ENCODE measurements at places on chromosomes 12 and 14.

- no peak for DNase-seq
Observed at GRCh38 chr14:44944107-44944506, 17.6 kb downstream of the KLHL28 start.

DNA sequence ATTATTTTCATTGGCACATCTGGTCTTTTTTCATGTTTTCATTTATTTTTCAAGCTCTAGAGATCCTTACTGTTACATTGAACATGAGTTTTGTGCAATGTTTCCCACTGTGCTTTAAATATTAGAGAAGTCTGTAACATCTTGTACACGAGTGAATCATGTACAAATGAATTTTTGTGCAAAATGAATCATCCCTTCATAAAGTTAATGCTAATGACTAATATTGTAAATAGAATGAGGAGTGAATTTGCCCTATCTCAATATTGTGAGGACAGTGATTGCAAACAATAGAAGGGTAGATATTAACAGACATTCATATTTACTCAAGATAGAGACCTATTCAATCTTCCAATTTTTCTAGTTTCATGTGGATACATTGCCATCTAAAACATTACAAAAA, 463.3 kb upstream of the FOXG1 start:
- DNase-seq: no peak

DNA sequence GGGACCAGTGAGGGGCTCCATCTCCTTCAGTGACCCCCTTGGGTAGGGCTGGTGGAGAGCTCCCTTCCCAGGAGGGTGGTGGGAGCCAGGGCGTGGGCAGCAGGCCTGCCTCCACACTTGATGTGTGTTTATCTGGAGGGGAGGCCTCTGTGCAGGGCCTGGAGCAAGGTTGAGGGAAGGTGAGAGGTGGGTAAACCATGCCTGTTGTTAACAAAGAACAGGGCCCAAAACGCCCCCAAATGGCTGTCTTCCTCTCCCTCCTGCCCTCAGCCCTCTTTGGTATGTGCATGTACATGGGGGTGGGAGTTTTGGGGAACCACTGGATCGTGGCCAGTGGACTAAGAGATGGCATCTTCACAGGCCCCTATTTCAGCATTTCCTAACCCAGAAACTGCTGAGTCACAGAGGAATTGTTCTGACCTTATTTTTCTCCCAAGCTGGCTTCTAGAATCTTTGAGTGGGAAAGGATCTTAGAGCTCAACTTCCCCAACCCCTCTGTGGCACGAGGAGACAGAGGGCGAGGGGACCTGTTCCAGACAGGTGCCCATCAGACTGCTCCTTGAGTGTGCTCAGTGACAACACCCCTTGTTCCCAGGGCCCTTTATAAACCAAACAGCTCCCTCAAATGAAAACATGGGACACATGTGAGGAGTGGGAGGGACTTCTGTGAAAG, 3.6 kb downstream of the SLC48A1 start:
- no peak for DNase-seq

DNA sequence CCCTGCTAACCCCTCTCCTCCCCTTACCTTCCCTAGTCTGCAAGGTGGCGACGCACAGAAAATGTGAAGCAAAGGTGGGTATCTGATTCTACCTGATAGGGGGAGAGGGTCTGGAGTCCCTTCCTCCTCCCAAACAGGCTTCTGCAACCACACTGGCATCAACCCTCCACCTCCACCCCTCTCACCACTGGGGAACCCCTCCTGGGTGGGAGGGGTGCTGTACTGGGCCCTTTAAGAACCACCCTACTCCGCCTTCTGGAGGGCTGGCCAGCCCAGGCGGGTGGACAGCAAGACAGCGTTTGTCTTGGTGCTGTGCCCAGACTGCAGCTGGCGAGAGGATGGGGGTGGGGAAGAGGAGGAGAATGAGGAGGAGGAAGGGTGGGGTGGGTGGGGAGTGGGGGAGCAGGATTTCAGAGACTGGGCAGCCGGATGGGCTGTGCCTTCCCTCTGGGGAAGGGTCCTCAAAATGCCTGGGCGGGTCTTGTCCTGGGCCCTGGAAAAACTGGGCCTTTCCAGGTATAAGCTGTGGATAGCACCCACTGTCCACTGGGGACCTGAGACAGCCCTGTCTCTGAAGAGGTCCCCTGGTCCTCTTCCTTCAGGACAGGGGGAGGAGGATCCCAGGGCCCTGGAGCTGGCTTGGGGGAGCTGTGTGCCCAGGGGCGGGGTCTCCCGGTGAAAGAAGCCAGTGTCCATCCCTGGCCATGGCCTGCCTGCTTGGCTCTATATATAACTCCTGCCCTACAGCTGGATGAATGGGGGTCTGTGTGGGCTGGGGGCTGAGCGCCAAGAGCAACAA, 2.8 kb downstream of the TNS2 start:
- DNase-seq: no peak

DNA sequence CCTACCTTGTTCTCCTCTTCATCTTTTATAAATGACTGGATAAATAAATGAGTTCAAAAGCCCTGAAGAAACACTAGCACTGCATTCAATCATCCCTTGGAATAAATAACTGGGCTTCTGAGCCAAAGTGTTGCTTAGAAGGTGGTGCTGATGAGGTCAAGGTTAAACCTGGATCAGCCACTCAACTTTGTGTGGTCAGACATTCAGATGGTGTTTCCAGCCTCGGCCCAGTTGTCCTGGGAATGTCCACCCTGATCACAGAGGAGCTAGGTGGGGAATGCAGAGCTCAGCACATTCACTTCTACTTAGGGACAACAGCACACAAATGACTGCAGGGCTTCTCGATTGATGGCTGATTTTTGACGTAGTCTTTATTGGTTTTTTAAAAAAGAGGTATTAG, 88.7 kb downstream of the SLC8A3 start:
- no peak for DNase-seq

- no peak for DNase-seq
Observed at GRCh38 chr14:30610787-30611343, 11.3 kb upstream of the SCFD1 start.

DNA sequence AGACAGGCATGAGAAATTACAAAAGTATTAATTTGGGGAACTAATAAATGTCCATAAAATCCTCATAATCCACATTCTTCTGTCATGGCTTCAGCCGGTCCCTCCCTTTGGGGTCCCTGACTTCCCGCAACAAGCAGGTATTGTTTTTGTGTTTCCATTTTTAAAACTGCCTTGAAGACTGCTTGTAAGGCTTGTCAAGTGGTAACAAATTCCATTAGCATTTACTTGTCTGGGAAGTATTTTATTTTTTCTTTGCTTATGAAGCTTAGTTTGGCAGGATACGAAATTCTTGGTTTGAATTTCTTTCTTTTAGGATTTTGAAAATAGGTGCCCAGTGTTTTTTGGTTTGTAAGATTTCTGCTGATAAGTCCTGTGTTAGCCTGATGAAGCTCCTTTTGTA, 65.3 kb upstream of the LRFN5 start:
- no peak for DNase-seq

DNA sequence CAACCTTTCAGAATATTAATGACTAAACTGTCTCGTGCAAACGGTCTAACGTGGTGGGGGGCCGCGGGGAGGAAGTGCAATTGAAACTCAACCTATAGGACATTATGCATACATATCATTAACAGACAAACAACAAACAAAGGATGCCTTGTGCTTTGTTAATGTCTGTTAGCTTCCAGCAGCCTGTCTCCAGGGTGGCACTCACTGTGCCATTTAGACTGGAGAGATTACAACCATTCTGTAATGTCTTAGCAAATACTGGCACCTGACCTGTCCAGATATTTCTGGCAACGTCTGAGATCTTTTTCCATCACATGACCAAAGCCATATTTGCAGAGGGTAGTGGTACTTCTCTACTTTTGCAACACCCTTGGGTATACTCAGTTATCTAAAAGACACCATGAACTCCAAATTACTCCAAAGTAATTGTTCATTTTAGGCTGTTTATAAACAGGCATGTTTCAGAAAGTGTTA, 11.6 kb downstream of the BHLHE41 start:
- DNase-seq: no peak

GRCh38 chr12:102050660-102051430, 10.9 kb downstream of the WASHC3 start:
- DNase-seq: no peak

- DNase-seq: no peak
Observed at GRCh38 chr12:580813-581212, 82.4 kb downstream of the NINJ2 start.

- no peak for DNase-seq
Observed at GRCh38 chr12:103505371-103506236, 9.8 kb upstream of the C12orf42 start.

- no peak for DNase-seq
Observed at GRCh38 chr12:64791036-64791435, 31.8 kb upstream of the GNS start.

- DNase-seq: no peak
Observed at GRCh38 chr12:125983784-125984500, 918.7 kb downstream of the AACS start.

GRCh38 chr14:22502007-22502406, 87.0 kb downstream of the DAD1 start:
- DNase-seq: no peak

DNA sequence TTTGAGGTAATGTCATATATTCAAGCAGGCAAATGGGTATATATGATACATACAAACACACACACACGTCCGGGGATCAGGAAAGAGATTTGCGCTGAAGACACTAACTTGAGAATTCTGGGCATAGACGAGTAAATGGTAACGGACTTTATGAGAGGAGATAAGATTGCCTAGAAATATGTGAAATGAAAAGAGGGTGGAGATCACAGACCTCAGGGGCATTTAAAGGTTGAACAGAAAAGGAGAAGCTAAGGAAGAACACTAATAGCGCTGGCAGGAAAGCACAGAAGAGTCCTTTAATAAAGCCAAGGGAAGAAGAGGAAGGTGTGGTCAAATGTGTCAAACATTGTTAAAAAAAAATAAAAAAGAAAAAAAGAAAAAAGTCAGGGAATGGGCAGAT, 13.1 kb downstream of the CRY1 start:
- DNase-seq: no peak

- no peak for DNase-seq
Observed at GRCh38 chr14:44854114-44854513, 107.6 kb downstream of the KLHL28 start.

- DNase-seq: no peak
Observed at GRCh38 chr12:47725091-47725772, at the start of gene ENDOU. TSS of gene ENDOU (minus strand) at chr12:47725490. CDS start at chr12:47725413, 77 bp downstream.

DNA sequence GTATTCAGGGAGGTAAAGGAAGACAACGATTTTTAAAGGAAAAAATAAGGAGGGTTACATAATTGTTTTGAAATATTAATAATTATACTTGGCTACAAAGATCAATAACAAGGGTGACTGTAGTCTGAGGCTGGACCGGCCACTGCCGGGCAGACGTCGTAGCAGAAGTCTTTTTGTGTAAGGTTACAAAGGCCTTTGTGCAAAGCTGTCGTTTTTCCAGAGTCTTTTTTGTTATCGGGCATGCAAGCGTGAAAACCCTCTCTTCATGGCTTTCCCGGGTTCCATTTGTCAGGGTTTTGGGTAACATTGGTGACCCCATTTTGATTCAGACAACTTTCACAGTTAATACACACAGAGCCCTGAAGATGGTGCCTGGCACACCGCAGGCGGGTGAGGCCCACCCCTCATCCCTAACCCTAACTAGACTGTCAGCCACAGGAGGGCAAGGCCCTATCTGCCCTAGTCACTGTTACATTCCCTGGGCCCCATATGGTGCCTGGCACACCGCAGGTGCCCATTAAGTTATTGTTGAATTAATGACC, 31.3 kb downstream of the RILPL1 start:
- DNase-seq: no peak

DNA sequence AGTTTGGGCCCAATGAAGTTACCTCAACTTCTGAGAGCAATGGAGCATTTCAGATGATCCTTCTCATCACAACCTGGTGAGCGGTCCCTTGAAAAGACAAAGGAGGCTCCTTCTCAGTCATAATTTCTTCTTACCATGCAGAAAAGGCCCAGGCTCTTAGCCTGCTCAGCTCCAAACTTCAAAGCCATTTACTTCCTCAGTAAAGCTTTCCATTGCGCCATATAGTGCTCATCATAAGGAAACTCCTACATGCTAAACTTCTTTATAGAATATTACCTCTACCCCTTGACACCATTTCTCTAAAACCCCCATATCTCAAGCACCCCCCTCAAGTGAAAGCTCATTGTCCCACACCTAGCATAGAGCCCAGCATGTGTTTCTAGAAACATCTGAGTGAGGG, 127.1 kb downstream of the GTF2A1 start:
- no peak for DNase-seq

DNA sequence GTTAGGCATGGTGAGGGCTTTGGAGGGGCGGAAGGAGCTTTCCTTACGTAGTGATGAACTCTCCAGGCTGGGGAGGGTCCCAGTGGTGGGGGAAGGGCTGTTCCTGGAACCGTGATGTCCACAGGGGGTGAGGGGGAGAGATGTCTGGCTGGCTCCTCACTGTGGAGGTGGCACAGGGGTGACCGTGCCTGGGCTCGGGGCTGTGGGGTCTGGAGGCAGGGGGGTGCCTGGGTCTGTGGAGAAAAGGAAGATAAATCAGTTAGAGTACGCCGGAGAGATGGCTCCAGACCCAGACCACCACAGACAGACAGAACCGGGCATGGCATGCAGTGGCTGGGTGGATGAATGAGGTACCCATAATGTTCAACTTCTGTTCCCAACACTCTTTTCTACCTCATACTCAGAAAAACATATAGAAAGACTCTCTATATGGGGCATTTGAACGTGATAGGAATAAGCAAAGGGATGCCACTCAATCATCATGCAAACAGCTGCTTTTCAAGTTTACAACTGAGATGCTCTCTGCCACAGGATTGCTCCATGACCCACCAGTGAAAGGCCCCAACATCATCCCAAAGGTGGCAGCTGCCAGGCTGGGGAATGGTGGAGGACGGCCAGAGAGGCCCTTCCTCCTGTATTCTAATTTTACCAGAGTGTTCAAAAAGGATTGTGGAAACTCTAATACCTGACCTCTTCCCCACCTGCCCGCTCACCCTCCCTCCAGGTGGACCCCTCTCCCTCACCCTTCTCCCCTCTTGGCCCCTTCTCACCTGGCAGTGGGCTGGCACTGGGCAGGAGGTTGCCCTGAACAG, 5.6 kb downstream of the MYL6 start:
- no peak for DNase-seq

DNA sequence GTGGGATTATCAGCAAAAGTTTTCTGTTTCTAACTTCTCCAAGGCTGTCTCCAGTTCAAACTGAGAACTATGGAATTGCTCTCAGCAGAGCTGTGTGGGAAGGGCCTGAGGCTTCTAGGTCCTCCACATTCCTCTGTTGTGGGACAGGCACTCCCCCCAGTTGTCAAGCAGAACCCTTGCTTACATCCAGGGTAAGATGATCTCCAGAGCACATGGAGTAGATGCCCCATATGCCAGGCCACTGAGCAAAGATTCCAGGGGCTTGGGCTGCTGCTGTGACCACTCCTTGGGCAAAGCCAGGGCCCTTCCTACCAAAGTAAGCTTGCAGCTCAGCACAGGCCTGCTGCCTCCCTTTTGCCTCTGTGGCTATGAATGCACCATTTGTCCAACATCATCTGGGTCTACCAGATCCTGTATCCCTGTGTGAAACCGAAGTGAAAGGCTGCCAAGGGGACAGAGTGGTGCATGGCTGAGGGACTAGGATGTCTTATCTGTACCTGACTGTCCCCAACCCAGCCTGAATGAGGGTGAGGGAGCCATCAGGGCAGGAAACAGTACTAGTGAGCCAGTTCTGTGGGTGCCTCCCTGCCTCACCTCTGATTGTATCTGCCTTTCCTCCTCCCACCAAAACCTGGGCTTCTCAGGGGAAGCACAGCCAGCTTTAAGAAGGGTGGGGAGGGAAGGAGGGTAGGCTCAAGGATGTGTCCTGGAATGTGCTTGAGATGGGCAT, 13.1 kb upstream of the ESPL1 start:
- no peak for DNase-seq

- DNase-seq: no peak
Observed at GRCh38 chr12:6780573-6780972, 8.3 kb downstream of the LAG3 start.

GRCh38 chr12:28227251-28227650, 37.0 kb downstream of the CCDC91 start:
- no peak for DNase-seq
